ENCODE measurements at places on chromosomes 3 and 15.

- no peak for DNase-seq
Observed at GRCh38 chr3:167874671-167875372, 139.3 kb downstream of the SERPINI1 start.

DNA sequence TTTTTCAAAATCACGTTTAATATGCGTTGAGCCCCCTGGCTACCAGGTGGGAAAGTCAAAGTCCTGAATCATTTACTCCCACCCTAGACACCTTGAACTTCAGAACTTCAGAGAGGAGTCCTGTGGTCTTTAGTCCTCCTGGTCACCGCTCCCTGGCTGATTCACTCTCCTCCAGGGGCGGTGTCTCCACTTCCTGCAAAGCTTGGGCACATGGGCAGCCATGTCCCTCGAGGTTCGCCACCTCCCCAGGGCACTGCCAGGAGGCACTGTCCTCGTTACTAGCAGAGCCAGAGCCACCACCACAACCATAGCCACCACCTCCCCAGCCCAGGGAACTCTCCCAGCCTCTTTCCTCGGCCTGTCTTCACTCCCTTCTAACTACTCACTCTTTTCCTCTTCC is 31.0 kb downstream of the LOXL1 start:
- no peak for DNase-seq

- no peak for DNase-seq
Observed at GRCh38 chr3:8990266-8991215, 27.3 kb upstream of the RAD18 start.

DNA sequence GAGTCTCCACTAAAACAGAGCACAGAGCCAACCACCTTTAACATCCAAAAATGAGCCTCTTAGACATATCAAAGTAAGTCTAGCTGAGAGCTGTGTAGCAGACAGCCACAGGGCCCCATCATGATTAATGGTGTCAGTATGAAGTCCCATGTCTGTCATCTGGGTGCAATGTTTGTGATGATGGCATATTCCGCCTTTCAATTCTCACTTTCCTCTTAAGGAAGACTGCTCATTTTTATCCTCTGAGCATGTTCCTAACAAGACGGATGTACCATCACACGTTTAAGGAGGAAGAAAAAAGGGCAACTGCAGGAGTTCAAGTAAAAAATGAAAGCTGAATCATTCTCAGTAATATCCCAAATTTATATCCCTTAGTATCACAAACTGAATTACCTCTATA is 85.8 kb upstream of the KCNMB2 start:
- no peak for DNase-seq

DNA sequence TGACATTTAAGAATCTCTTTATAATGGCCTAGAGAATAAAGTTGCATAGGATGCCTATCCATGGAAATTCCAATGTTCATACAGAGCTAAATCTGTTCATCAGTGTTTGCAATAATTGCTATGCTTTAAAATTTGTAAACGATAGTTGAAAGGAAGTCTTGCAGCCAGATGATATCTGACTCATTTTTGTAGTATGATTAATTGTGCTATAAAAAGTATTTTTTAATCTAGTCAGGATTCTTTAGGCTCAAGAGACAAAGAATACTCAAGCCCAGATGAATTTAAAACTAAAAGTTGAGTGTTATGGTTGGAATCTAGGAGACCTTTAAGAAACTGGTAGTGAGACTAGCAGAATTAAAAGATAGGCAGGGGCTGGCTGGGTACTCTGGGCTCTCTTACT is 50.5 kb downstream of the SUCNR1 start:
- no peak for DNase-seq

DNA sequence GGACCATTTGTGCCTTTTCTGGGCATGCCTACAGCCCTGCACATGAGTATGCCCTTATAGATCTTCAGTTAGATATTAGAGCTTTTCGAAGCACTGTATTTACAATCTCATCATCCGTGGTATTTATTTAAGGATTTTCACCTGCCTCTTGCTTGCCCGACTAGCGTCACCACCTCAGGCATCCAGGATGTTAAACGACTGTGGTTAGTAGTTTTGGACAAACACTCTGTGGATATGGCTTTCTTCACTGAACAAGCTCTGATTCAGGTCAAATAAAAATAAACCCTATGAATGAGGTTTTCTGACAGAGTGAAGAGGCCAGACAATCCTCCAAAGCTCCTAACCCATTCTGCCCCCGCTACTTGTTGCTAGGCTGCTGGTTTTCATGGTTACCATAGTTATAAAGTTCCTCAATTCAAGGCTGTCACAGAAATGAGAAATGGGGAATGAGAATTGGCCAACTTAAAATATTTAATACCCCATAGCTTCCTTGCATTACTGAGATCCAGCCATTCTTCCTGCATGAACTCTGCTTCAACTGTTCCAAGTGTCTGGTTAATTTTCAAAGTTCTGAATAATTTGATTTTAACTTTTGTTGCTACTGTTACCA is 440.1 kb downstream of the GABRG3 start:
- DNase-seq, result no peak

DNA sequence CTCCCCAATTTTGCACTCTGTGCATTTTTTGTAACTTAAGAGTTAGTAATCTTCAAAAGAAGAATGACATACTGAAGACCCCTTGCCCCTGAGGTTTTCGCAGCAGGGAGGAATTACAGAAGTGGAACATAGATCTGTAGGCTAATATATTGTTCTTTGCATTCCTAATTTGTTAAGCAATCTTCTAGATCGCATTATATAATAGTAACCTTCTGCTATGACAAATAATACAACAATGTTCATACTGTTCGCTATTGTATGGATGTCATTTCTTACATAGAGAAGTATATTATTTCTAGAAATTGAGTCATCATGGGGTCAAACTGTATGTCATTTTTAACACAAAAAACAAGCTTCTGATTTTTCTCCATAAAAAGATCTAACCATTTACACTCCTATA is 95.8 kb upstream of the TGFBR2 start:
- DNase-seq, result no peak

- DNase-seq, result no peak
Observed at GRCh38 chr15:64369078-64369607, 12.1 kb downstream of the PCLAF start.

DNA sequence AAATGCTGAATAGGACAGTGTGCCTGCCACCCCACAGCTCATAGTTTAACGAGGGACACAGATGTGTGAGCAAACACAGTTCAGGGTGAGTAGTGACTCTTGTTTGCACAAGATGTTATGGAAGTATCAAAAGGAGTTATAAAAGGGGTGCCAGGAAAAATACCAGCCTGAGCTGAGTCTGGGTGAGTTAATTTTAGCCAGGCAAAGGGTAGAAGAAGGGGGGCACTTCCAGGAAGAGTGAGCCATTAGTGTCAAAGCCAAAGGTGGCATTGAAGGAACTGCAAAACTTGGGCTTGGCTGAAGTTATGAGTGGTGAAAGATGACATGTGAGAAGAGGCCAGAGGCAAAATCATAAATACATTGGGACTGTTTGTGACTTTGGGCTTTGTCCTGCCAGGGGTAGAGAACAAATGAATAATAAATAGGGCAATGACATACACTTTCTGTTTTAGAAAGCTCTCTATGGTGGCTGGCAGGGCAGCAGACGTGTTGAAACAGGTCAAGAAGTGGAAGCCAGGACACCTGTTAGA is 1.9 kb upstream of the SPPL2A start:
- DNase-seq, result no peak

DNA sequence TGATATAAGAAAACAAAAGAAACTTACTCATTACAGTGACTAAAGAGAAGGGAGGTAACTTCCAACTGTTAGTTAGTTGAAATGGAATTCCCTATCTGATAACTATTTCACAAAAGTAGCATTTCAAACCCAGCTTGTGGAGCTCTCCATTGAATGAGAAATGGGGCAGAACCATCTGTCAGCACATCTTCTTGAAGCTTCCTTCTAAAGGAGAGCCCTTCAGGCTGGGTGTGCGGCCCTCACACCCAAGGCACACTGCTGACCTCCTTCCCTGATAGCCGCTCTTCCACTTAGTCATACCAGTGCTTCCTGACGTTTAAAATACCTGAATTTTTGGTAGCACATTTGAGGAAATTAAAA is 28.1 kb upstream of the VEPH1 start:
- DNase-seq, result no peak

DNA sequence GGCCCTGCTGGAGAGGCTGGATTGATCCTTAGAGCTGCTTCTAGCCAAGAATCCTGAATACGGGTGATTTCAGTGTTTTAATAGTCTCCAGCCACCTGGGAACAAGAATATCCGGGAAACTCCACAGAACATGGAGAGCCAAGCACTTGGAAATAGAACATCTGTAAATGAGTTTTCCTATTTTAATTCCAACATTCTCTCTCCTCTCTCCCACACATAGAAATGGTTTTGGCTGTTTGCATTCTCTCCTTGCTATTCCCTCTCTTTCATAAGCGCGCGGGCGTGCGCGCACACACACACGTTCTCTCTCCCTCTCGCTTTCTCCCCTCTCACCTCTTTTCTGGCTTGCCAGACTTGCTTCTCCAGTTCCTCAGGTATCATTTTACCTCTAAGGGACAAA is 50.6 kb downstream of the GADL1 start:
- DNase-seq, result no peak

DNA sequence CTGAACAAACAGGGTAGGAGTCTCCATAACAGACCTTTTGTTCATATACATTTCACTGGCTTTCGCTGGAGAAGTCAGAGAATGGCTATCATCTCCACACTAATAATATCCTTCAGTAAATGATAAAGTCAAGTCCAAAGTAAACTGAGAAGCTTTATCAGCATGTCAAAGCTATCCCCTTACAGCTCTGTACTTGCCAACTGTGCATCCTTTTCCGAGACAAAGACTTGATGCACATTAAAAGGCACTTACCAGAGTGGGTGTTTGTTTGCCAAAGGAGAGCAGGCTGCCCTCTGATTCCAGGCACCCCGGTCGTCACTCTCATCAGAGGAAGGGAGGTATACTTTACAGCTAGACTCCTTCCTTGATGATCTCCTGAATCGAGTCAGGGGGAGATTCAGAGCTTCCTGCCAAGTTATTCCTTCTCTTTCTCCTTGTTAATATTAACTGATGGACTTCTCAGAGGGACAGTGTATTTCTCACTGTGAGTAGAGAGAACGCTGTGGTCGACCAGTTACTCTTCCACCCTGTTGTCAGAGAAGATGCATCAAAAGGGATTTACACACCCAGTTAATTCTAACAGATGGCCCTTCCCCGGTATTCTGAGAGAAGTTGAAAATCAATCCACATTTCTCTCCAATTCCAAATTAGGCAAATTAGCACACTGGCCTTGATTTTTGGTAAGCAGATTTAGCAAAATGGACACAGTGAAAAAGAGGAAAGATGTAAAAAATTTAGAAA is 504.7 kb upstream of the NR2F2 start:
- no peak for DNase-seq

- no peak for DNase-seq
Observed at GRCh38 chr15:101698314-101698713, 26.0 kb downstream of the TARS3 start.

DNA sequence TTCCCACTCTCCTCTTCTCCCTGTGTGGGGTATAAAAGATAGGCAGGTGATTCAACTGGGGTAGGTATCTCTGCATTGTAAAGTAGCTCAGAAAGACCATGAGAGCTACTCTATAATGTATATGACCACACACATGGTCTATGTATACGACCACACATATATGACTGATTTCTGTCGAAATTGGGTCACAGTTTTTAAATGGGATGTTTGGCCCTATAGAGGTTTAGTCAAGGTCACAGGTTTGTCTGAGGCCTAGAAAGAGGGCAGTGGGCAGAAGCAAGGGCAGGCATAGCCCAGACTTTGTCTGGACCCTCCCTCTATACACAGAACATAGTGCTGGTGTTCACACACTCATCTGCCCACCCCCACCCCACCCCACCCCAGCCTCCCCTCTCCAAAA is 4.4 kb downstream of the LAMP3 start:
- no peak for DNase-seq

GRCh38 chr3:186599142-186599784 is 13.6 kb upstream of the AHSG start:
- no peak for DNase-seq

DNA sequence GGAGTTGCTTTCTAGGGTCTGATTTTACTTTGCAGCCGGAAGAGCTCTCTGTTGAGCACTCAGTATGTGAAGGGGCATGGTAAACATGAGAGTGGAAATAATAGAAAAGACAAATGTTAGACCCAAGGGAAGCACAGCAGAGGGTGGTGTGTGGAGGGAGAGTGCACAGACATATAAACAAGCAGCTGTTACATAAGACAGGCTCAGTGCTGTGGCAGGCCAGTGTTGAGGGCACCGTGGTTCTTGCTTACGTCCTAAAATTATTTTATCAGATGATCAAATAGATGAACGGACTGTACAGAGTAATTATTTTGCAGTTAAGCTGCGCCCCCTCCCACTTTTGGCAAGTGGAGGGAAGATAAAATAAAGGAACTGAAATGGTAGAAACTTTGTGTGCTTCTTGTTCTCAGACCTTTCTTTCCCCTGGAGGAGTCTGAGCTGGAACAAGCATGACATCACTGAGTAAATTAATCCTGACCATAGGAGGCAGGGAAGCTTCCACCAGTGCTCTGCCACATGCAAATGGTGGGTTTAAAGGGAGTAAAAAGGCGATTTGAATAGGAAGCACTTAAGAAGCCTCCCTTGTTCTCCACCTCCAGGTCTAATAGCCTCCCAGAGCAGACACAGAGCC is 205.6 kb downstream of the IL20RB start:
- no peak for DNase-seq

GRCh38 chr3:186784820-186785494 is 1.6 kb downstream of the EIF4A2 start:
- DNase-seq, result no peak

GRCh38 chr3:16913264-16913580 is 28.5 kb downstream of the PLCL2 start:
- DNase-seq, result no peak

DNA sequence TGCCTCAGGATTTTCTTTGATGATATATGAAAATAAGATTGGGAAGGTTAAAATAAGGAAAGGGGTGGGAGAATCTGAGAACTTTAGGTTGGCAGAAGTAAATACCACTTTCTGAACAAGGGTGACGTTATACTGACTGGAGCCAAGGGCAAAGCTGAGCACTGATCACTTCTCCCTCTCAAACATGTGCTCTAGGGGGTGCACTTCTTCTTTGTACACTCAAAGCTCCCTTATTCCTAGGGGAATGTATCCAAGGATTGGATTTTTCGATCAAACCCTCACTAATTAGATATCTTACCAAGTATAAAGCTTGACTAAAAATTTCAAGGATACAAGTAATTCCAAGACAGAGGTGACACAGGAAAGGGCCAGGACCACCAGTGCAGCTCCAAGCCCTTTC is 243.9 kb upstream of the UMPS start:
- no peak for DNase-seq

DNA sequence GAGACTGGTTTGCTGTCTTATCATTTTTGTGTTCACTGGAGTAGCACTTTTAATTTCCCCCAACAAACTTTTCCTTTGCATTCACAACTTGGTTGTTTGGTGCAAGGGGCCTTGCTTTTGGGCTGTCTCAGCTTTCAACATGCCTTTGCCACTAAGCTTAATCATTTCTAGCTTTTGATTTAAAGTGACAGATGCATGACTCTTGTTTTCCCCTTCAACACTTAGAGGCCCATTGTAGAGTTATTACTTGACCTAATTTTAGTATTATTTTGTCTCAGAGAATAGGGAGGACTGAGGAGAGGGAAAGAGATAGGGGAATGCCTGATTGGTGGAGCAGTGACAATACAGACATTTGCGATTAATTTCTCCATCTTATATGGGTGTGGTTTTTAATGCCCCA is 340.1 kb upstream of the MANF start:
- DNase-seq, result no peak

Data from epithelial cell of proximal tubule (primary cell).